ENCODE measurements at places on chromosomes 13 and 19.

- no peak for DNase-seq
Measured at GRCh38 chr13:77903435-77903834, 15.2 kb downstream of the EDNRB start.

GRCh38 chr19:48500830-48501493, 10.7 kb downstream of the LMTK3 start:
- no peak for DNase-seq

DNA sequence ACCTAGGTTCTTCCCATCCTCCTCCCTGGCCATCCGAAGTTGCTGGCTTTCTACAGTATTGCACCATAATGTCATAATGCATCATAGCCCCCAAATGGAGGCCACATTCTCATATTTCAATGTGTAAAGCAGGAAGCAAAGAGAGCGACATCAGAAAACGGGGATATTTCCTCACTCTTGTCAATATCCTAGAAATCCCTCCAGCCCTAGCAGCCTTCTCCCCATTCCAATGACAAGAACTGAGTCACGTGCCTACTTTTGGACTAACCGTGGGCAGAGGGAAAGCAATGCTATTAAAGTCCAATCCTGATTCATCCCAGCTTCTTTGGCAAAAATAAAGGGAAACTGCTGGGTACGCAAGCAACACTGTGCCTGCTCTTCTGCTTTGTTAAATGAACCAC, 4.3 kb upstream of the RAP2A start:
- peak; percentile 13 for DNase-seq

DNA sequence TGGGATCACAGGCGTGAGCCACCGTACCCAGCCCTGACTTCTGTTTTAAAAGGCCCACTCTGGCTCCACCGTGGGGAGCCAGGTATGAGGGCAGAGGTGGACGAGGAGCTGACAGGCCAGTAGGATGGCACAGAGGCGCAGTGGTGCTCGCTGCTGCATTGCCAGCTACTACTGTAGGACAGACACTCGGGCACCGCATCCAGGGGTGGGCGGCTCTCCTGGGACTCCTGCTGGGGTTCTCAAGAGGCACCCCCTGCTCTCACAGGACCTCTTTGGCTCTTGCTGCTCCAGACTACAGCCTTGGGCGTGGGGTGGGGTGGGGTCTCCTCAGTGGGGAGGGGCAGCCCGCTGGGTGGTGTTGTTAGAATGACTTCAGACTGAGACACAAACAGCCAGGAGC, 53.4 kb downstream of the LATS2 start:
- DNase-seq = no peak

DNA sequence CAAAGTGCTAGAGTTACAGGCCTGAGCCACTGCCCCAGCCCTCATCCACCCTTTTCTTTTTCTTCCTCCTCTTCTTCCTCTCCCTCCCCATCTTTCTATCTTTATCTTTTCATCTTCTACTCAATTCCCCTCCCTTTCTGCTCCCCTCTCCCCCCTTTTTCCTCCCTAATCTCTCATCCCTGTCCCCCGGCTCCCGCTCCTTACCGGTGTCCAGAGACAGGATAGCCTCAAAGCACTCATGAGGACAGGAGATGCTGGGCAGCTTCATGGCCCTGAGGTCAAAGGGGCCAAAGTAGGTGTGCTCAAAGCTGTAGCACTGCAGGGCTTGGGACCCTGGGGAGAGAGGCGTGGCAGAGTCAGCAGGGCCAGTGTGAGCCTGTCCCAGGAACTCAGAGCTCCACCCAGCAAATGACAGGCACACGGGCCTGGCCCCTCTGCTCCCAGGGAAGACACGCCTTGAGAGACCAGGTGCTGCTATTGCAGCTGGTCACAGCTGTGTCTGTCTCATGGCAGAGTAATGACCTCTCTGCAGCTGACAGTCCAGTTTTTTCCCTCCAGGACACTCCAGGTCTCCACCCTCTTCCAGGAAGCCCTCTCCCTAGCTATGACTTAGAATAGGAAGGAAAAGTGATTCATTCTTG, 2.6 kb downstream of the LYPD5 start:
- no peak for DNase-seq

GRCh38 chr19:42111811-42112210, 20.4 kb downstream of the POU2F2 start:
- DNase-seq = no peak

DNA sequence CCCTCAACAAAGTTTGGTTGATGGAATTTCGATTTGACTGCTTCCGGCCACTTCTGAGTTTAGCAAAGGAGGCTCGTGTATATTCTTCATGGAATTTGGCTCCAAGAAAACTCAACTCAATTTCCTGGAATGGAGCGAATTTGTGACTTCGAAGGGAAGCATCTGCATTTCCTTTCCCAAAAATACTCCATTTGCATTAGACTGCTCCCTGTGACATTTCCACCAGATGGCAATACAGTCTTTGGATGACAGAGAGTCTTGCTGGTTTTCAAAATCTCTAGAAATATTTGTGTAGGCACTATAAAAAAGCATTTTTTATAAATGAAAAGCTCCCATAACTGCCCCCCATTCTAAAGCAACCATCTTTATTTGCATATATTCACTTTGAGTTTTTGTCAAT, 4.1 kb downstream of the C1QTNF9 start:
- DNase-seq = no peak

- DNase-seq = no peak
Measured at GRCh38 chr13:94006296-94006695, 473.2 kb downstream of the DCT start.

- DNase-seq = no peak
Measured at GRCh38 chr19:7970716-7971448, 27.4 kb upstream of the TIMM44 start.

- DNase-seq = peak; percentile 84
Measured at GRCh38 chr13:50123862-50124535, 108.8 kb downstream of the KCNRG start.

DNA sequence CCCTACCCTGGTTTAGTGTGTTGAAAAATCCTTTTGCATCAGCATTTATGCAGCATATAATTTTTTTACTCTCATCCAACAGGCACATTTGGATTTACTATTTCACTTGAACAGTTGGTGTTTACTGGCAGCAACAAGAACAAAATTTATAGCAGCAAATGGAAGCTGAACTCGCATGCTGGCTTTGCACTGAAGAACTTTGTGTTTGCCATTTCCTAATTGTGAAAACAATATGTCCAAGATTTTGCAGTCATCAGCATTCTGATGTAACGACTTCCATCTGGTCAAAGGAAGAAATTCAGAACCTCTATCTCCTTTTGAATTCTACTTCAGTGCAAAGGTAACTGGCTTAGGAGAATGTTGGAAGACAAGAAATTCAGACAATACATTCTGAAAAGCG, 131.0 kb downstream of the DLEU7 start:
- peak; percentile 80 for DNase-seq

DNA sequence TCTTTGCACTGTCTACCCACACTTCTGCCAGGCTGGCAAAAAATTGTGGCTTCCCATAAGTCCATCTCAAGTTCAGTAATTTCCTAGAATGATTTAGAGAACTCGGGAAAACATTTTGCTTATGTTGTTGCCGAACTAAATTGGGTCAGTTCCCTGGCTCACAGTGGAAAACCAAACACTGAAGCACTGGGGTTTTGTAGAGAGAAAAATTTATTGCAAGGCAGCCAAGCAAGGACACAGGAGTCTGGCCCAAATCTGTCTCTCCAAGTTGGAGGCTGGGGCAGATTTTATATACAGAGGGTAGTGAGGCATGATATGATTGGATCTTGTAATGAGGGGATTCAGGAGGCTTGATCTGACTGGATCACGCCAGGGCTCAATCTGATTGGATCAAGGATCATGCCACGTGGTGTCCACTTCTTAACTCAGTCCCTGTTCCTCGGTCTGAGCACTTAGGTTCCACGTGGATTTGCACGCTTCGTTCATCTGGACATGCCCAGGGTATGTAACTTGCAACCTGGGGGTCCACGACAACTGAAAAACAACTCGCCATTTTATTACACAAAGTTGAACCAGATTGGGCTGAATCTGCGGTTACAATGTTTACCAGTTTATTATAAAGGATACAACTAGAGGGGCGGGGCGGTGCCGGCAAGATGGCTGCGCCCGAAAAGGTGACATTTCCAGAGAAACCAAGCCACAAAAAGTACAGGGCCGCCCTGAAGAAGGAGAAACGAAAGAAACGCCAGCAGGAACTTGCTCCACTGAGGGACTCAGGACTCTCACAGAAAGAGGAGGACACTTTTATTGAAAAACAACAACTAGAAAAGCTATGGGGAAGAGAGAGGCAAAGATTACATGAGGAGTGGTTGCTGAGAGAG, 7.3 kb downstream of the CD209 start:
- DNase-seq = no peak

DNA sequence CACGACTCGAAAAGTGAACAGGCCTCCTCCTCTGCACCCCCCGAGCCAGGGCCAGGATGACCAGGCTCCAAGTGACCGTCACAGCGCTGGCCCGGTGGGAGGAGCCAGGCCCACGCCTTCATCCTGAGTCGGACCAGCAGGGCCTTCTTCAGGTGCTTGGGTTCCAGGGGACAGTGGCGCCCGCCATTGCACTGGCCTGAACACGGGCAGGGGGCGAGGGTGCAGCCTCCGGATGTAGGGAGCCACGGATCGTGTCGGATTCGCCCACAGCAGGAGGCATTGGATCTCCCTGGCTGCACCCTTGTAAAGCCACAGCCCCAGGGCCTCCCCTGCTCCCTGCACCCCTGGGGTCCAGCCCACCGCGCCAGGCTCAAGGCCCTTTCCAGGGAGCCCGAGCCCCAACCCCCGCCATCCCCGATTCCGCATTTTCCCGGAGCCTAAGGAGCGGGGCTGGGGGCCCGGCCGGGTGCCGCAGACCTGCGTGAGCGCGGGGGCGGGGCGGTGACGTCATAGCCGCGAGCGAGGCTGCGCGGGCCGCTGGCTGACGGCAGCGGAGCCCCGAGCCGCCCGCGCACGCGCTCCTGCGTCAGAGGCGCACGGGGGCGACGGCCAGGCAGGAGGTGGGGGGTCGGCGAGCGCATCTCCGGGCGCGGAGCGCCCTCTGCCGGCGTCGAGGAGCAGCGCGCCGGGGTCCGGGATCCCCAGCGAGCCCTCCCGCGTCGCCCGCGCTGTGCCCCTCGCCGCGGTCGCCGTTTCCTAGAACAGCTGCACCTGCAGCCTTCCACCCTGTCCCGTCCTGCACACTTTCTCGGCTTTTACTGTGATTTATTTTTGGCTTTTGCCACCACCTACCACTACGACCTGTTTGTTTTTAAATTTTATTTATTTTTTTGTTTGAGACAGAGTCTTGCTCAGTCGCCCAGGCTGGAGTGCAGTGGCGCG, 1.5 kb upstream of the ATP5F1D start:
- DNase-seq = peak; percentile 75

GRCh38 chr19:46746281-46747057, at the start of gene STRN4:
TSS of gene STRN4 (minus strand) at chr19:46746450. CDS start at chr19:46746430, 20 bp downstream.
- peak; percentile 26 for DNase-seq

- DNase-seq = no peak
Measured at GRCh38 chr19:750640-751423, at the start of gene MISP. TSS of gene MISP (plus strand) at chr19:751112. CDS start at chr19:756947, 5,835 bp downstream.

- DNase-seq = no peak
Measured at GRCh38 chr19:609004-609346, 19.3 kb downstream of the HCN2 start.

DNA sequence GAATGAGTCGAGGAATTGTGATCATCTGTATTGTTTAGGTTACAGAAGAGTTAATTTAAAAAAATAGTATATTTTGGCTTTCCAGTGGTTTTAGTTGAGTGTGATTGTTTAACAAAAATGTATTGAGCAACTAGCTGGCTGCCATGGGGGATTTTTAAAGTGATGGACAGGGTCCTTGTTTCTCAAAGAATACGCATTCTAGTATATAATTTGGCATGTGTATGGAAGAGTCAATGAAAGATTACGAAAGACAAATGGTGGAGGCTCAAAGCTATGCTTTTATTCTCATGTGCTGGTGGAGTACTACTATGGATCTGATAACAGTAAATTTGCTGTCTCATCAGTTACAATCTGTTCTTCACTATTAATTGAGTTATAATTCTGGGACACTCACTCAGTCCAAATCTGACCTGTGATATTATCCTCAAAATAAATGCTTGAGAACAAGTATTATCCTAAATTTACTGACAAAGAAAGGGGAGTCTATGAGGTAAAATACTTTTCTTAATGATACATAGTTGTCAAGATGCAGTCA, 240.0 kb downstream of the GPC6 start:
- DNase-seq = no peak

GRCh38 chr13:112908342-112908741, 60.7 kb upstream of the MCF2L start:
- DNase-seq = no peak

- no peak for DNase-seq
Measured at GRCh38 chr19:12521996-12522395, 29.3 kb downstream of the ZNF564 start.

DNA sequence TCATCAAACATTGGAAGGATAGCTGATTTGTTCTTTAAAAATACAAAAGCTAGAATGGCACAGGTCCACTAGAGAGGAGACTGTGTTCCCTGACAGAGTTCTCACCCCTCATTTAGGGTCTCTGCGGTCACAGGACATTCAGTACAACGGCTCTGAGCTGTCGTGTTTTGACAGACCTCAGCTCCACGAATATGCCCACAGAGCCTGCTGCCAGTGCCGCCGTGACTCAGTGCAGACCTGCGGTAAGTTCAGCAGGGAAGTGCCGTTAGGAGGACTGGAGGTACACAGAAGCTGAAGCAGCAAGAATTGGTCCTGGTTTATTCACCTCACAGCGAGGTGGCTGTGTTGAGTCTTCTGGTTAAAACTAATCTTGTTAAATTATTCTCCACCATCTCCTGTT, 90.0 kb downstream of the TNFRSF19 start:
- no peak for DNase-seq

DNA sequence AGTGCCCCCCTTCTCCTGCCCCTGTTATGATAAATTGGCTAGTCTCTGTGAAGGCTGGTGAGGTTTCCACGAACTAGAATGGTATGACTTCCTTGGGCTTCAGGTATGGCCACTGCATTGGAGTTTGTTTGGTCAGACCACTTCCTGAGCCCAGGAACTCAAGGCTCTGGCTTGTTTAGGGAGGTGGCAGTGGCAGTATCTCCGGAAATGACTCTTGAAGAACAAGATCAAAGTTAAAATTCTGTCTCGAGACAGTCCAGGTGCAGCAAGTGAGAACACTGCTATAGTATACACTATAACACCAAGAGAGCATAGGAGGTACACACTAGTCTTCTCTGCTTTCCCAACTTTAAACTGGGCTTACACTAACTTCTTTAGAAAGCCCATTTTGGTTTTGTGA, 309.1 kb downstream of the KLF12 start:
- DNase-seq = no peak

DNA sequence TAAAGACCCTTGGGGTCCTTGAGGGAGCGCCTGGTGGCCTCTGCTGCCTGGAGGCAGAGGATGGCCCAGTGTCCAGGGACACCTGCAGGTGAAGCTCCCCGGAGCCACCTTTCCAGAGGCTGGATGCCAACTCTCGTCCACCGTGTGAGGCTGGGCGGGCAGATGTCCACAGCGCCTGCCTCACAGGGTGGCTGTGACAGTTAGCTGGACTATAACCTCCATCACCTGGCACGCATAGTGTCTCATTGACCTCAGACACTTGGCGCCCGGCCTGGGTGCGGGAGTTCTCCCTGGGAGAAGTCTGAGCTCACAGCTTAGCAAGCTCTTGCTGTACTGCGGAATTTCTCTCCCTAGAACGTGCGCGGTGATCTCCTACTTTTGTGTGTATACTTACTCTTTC, 9.8 kb downstream of the BICRA start:
- no peak for DNase-seq
